ENCODE measurements at places on chromosomes 1 and 21. TPM values are rescaled to one million over a fixed set of nuclear protein-coding genes. Genes with fewer than 3 reads are reported as not detected.

The SPRR4 gene
- not detected for polyA plus RNA-seq

The GSTM1 gene
- polyA plus RNA-seq = not detected

The PTCH2 gene
- polyA plus RNA-seq = not detected

The LRRIQ3 gene
- polyA plus RNA-seq = 1.3 TPM

The RNU1-3 gene
- not detected for polyA plus RNA-seq

The GPR52 gene
- not detected for polyA plus RNA-seq

The CDC42 gene
- 294 TPM for polyA plus RNA-seq

The CR1 gene
- 2.3 TPM for polyA plus RNA-seq

The PM20D1 gene
- polyA plus RNA-seq = 2.6 TPM

The CA6 gene
- polyA plus RNA-seq = 3.7 TPM

The BRDT gene
- not detected for polyA plus RNA-seq

The CCDC190 gene
- polyA plus RNA-seq = not detected

The KRTAP21-2 gene
- not detected for polyA plus RNA-seq

The IL12RB2 gene
- polyA plus RNA-seq = 6.8 TPM

The ZFP69B gene
- polyA plus RNA-seq = 2.3 TPM
